ENCODE measurements at places on chromosomes 1 and 21. TPM values are rescaled to one million over a fixed set of nuclear protein-coding genes. Genes with fewer than 3 reads are reported as not detected.

- DNase-seq: no peak
These were observed 144.6 kb downstream of the GALNT2 start for GRCh38 chr1:230211436-230212145.

- DNase-seq: peak; percentile 93
These were observed at the start of gene TTC4 for GRCh38 chr1:54715493-54716298. TTC4 (plus strand) TSS chr1:54715861; CDS start chr1:54715909, 48 bp downstream.

DNA sequence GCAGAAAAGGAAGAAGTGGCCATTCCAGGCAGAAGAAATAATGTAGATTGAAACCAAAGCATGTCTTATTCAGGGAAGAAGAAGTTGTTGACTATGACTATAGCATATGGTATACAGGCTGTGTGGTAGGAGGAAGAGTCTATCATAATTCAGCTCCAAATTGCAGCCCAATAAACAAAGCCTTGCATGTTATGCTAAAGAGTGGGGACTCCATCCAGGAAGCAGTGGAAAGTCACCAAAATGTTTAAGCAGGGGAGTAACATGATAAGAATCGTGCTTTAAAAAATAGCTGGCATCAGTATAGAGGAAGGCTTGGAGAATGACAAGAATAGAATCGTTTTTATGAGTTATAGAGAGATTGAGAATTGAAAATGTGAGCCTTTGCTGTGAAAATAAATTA lies 213.3 kb upstream of the ADGRL2 start:
- DNase-seq: no peak

GRCh38 chr1:9196129-9197040 lies 38.2 kb upstream of the H6PD start:
- peak; percentile 43 for DNase-seq

DNA sequence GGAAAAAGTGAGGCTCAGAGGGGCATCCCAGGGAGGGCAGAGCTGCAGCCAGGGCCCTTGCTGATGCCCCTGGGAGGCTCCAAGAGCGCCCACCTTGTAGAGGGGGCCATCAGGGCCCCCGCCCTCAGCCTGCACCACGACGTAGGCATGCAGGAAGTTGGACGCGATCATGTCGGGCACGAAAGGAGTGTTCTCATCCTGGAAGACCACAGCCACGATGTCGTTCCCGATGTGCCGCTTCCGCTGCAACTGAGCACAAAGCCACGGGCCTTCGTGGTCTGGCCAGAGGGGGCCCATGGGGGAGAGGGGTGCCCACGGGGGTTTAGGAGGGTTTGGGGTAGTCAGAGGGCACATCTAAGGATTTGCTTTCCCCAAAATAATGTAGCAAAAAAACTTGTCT lies 59.1 kb downstream of the RAP1GAP start:
- DNase-seq: no peak

DNA sequence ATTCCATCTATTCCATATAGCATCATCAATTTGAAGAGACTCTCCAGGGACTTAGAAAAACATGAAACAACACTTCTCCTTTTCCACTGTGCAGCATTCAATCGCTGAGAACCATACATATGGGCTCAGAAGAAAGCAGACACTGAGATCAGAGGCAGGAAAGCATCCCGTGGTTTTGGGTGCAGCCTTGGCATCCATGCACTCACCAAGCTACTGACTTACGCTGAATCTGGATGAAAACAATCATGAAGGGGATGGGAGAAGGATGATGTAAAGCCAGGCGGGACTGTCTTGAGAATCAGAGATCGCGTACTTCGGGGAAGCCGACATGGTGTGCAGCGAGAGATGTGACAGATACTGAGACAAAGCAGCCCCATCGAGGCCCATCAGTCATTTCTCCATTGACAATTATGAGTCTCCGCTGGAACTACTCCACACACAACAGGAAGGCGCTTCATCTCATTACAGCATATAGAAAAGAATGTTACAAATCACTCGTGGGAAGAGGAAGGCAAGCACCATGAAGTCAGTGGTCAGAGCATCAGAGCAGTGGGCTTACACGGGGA lies 2.3 kb upstream of the TIAM1 start:
- DNase-seq: no peak

DNA sequence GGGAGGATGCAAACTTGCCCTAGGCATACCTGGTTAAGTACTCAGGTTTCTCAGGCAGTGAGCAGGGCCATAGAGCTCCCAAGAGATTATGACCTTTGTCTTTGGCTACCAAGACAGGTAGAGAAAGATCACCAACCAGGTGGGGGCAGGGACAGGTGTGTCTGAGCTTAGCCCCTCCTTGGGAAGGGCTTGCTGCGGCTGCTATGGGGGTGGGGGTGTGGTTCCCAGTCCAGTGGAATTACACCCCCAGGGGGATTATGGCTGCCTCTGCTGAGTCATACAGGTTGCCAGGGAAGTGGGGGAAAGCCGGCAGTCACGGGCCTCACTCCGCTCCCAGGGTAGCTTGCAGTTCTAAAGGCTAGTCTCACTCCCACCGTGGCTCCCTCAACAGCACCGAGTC lies 65.2 kb upstream of the FAM163A start:
- no peak for DNase-seq

DNA sequence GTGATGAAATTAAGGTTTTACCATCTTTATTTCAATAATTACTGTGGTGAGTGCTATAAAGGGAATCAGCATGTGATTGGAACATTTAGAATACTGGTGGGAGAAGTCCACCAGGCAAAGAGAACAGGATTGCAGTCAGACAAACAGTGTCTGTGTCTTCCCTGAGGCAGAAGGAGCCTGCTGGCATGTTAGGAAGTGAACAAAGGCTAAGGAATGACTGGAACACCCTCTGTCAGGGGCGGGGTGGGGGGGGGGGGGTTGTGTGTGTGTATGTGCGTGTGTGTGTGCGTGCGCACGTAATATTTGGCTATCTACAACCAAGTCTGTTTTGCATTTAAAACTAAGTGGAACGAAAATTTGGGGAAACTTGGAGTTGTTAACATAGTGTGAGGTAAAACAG lies 30.2 kb downstream of the SRRM1 start:
- no peak for DNase-seq

DNA sequence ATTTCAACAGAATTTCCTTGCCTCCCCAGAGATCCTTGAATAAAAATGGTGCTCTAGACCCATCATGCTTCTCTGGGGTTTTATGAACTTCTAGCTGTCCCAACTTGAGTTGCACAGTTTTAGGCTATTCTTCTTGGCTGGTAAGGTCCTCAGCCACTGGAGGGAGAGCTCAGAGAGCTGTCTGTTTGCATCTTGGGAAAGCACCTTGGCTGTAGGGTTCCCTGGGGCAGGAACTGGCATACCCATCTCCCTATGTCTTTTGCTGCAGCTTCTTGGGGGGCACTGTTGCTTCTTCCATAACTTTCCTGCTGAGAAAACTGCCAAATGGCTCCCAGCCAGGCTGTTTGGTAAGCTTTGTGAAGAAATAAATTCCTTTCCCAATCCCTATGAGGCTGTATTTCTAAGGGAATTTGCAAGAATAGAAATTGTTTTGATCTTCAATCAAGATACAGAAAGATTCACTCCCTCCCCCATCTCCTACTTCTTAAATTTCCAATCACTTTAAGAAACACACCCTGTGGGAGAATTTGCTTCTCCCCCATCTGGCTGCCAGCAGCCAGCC lies 8.2 kb upstream of the FMOD start:
- DNase-seq: no peak

- no peak for DNase-seq
These were observed 10.8 kb upstream of the PHACTR4 start for GRCh38 chr1:28358716-28359115.

GRCh38 chr1:156663178-156663577 lies 14.0 kb downstream of the NES start:
- DNase-seq: no peak

DNA sequence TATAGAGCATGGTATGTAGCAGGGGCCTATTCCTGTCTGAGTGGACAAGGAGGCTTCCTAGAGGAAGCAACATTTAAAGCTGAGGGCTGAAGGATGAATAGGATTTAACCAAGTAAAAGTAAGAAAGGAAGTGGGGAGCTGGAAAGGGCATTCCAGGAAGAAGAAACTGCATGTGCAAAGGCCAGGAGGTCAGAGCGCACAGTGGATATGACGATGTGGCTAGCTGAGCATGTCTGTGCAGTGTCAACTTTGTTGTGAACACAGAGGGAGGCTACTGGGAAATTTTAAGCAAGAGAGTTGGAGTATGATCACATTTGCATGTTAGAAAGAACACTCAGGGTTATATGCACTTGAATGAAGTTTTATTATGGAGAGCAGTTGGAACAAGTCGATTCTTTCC lies 28.6 kb upstream of the JUN start:
- no peak for DNase-seq

- DNase-seq: peak; percentile 57
These were observed 28.6 kb downstream of the TMEM53 start for GRCh38 chr1:44645476-44646244.

DNA sequence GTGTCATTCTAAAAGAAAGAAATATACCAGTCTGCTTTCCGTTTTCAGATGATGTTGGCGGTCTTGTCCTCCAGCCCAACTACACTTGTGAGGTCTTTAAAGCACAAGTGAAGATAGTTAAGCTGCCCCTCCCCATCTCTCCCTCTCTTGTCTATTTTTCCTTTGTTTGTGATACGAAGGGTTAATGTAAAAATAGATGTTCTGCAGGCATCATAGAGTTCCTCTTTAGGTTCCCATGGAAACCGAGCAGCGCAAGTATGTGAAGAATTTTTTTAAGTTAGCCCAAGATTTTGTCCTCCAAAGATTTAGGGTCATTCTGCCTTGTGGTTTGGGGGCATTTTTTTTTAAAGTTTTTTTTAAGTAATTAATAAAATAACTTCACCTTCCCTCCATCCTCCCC lies 232.4 kb upstream of the AJAP1 start:
- no peak for DNase-seq

DNA sequence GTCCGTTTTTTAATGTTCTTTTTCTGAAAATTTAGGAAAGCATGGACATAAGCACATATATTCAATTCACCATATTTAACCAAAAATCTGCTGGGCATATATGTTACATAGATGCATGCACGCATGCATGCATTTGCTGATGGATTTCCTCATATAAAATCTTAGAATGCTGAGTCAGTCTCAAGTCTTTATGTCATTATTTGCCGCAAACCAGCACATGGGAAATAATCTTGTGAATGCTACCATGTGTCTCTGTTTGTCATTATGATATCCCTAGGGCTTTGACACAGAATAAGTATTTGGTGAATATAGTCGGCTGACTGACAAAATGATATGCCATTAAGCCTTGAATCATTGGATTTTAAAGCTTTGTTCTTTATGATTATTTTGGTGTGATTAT lies 776.5 kb downstream of the KCNT2 start:
- no peak for DNase-seq

GRCh38 chr1:244099258-244099930 lies 48.3 kb downstream of the ZBTB18 start:
- peak; percentile 88 for DNase-seq

DNA sequence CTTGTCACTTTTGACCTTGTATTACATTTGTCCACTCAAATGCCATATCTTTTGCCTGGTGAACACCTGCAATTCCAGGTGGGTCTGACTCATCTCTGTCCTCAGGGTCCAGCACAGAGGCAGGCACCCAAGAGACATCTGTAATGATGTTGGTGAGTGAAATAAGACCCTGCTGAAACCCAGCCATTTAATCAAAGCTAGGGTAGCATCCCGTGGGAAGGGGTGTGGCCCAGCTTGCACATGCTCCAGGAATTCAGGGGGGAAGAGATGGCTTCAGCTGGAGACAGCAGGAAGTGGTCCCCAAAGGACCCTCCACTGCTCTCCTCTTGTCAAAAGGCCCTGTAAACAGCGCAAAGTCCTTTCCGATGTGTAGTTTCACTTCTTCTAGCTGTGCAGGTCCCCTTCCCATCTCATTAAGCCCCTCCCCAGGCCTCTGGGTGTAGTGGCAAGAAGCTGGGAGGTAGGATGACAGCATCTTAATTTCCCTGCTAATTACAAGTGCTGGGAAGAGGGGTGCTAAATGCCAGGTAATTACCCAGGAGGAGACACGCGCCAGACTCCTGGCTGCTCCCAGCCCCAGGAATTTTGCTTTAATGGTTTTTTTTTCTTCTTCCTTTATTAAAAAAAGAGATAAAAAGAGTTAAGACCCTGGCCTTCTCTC lies 54.4 kb upstream of the TRABD2B start:
- no peak for DNase-seq

- no peak for DNase-seq
These were observed 238.7 kb upstream of the SNX7 start for GRCh38 chr1:98422816-98423215.

DNA sequence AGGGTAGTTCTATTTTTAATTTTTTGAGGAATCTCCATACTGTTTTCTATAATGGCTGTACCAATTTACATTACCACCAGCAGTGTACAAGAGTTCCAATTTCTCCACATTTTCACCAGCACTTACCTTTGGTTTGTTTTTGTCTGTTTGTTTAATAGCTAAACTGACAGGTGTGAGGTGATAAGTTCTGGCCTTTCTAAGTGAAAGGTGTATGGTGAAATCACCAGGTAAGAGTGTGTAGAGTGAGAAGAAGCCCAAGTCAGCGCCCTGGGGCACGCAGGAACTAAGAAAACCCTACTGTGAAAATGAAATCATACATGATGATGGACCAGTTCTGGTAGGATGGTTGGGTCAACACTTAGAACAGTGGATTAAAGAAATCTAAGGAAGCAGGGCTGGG lies 34.5 kb downstream of the BTG3 start:
- DNase-seq: no peak

DNA sequence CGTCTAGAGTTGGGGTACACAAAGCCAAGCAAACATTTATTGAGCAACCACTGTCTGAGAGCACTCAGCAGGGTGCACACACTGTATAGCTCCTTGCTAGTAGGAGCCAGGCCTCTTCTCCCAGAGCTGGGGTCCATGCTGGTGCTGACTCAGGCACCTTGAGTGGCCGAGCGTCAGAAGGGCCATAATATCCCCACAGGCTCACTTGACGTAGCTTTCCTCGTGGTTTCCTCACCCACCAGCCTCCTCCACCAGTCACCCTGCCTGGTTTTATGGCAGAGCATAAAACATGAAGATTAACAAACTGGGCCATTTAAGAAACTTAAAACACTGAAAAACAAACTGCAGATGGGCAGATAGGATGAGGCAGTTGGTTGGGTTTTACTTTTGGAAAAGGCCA lies 361.5 kb downstream of the HHAT start:
- DNase-seq: no peak

GRCh38 chr1:52746189-52746588 lies 19.9 kb downstream of the ZYG11B start:
- DNase-seq: no peak

GRCh38 chr1:208942394-208943130 lies 641.0 kb upstream of the CAMK1G start:
- no peak for DNase-seq

- DNase-seq: no peak
These were observed 106.8 kb downstream of the LMO4 start for GRCh38 chr1:87435484-87435883.

IFNAR2 gene
- 14.7 TPM for total RNA-seq

AK5 gene
- 29.9 TPM for total RNA-seq

DNM3 gene
- 84.7 TPM for total RNA-seq

SPRR2B gene
- not detected for total RNA-seq

CTSS gene
- total RNA-seq: 7.3 TPM

DCAF6 gene
- total RNA-seq: 52.2 TPM

MYOM3 gene
- total RNA-seq: 0.09 TPM

COL8A2 gene
- 1.2 TPM for total RNA-seq

ENO1 gene
- 291 TPM for total RNA-seq

Data from cerebellum (tissue), 4 donors.